Activated T-helper 1 cell treated with Interleukin-2 at 50 U/mL for 16 hours (primary cell): ENCODE measurements at places on chromosomes 6 and 20.

- DNase-seq: no peak
Measured at GRCh38 chr6:90126839-90127238, 169.8 kb downstream of the BACH2 start.

DNA sequence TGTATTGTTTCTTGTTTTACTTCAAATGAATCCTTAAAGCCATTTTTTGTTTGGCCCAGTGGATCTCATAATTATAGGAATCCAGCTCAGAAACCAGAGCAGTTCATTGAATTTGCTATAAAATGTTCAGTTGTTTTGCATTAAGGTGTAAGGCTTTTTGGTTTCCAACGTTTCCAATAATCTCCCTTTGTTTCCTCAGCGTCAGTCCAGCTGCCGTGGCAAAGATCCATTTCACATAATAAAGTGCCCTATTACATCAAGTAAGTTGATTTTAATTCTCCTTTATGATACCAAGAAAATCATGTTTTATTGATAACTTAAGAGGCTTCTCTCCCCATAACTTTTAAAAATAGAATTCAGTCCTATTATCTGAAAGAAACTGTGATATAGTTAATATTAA, 472.6 kb downstream of the UTRN start:
- DNase-seq: no peak

DNA sequence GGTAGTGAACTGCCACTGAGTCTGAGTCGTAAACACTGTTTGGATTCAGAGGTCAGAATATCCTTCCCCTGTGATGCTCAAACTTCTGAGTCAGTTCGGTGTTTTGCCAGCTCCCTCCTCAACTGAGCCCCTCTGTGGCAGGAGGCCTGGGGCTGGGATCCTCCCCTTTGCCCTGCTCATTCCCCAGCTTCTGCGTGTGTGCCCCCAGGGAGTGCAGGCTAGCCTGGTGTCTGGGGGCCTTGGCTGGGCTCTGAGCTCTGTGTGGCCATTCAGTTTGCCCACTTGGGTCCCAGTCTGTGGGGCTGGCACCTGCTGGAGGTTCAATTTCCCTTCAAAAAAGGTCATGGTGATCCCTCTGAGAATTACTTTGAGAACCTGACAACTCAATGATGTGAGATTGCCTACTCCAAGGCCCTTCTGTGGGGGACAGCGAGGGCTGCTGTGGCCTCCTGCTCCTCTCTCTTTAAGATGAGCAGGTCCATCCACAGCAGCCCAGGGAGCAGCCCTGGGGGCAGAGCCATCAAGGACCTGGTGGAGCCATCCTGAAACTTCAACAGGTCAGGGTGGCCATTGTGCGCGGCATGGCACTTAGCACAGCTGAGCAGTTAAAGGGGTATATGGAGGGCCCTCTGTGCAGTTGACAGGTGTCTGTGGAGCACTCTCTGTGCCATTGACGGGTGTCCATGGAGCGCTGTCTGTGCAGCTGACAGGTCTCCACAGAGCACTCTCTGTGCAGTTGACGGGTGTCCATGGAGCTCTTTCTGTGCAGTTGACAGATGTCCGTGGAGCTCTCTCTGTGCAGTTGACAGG, 147.2 kb downstream of the SYCP2 start:
- no peak for DNase-seq

DNA sequence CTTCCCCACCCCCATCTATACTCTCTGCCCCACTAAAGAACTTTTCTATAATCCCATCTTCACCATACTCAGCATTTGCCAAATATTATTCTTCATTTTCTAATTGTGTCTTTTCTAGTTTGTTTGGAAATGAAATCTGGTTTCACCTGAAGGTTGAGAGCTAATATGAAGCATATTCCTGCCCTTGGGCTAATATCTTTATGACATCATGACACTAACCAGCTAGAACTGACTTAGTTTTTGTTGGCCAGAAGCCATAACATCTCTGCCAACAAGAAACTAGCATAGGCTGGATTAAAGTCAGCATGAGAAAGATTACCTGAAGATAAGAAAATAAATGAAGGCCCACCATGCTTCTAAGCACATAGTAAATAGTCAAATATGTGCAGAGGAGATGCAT, 16.7 kb downstream of the UNC5CL start:
- no peak for DNase-seq
